ENCODE measurements at places on chromosomes 13 and 19. TPM values are rescaled to one million over a fixed set of nuclear protein-coding genes. Genes with fewer than 3 reads are reported as not detected.

Gene SIGLECL1
- not detected for total RNA-seq

Gene SCN1B
- total RNA-seq = 15.2 TPM

Gene ZNF610
- 4.1 TPM for total RNA-seq

Gene GRIK5
- total RNA-seq = not detected

Gene FPR2
- 0.44 TPM for total RNA-seq

Gene GIPC3
- total RNA-seq = 0.20 TPM

Gene FPR1
- total RNA-seq = 0.44 TPM

Gene ZNF582
- total RNA-seq = 3.0 TPM

Gene SULT2A1
- total RNA-seq = not detected

Gene CEACAM1
- total RNA-seq = not detected

Gene ZNF132
- total RNA-seq = 7.1 TPM

Gene PKN1
- total RNA-seq = 80.4 TPM

Gene FUT6
- not detected for total RNA-seq

Gene KLHL1
- total RNA-seq = not detected

Gene CCDC8
- 62.5 TPM for total RNA-seq

Gene LATS2
- 29.1 TPM for total RNA-seq

Gene CGB5
- total RNA-seq = not detected

Gene ZSCAN4
- not detected for total RNA-seq

Gene UFM1
- total RNA-seq = 53.6 TPM

Gene LIM2
- total RNA-seq = not detected

Gene TGFB1
- 74.3 TPM for total RNA-seq

Gene VSIG10L
- 0.31 TPM for total RNA-seq

Gene ERICH4
- total RNA-seq = not detected

Gene GTPBP3
- total RNA-seq = 16.6 TPM

Gene KLK11
- not detected for total RNA-seq

Measured in cardiac ventricle fibroblast (primary cell).